ENCODE measurements at places on chromosomes 4 and X.

- no peak for DNase-seq
Observed at GRCh38 chr4:85929961-85930665, 429.7 kb downstream of the MAPK10 start.

- DNase-seq: no peak
Observed at GRCh38 chr4:48944756-48945241, 38.2 kb upstream of the OCIAD2 start.

DNA sequence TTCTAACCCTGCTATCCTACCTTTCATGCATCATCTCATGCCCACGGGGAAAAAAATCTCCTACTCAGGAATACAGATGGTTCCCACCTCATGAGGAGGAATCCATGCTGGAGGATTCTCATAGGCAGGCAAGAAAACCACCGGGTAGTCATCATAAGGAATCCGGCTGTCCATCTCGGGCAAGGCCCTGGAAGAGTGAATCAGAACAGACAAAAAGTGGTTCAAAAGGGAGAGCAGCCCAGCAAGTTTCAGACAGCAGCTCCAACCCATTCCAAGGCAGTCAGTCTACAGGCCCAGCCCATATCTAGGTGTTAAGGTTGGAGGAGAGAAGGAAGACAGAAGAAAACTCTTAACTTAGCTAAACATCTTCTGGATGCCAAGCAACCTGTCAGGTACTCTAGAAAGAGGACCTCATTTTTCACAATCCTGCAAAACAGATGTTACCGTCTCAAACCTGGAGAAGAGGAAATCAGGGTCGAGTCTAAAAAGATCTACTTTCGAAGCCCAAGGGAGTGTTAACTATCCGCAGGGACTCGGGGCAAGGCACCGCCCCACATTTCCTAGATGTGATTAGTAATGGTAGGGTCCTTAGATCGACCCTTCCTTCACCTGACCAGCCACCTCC is 447 bp downstream of the PDZD11 start:
- DNase-seq: no peak

DNA sequence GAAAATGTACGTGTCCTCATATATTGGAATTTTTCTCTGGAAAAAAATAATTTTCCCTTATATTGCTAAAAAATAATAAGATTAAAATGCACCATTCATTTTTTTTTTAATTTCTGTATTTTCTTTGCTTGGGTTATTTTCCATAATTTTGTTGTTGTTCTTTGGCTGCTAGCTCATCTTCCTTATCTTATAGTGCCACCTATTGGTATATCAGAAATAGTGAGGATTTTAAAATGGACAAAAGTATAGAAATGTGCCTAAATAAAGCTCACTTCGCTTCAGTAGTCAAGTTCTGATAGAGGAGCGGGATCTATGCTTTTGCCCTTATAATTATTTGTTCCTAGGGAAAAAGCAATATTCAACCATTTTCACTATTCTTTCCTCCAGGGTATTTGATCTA is 134.8 kb downstream of the NAP1L3 start:
- DNase-seq: peak; percentile 0

DNA sequence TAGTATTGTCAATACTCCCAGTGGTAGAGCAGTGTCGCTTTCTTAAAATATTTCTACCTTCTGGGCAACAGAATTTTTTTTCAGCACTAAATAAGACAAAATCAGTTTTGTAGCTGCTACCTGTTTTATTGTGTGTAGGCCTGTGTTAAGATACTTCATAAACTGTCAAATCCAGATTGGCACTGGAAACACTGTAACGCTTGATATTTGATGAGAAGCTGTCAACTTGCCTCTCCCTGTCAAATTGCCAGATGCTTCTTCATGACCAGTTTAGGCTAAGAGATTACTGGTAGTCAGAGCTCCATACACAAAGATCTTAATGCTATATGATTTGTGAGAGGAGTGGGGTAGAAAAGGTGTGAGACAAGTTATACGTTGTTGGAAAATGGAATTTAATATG is 17.3 kb downstream of the TRAM1L1 start:
- DNase-seq: no peak

DNA sequence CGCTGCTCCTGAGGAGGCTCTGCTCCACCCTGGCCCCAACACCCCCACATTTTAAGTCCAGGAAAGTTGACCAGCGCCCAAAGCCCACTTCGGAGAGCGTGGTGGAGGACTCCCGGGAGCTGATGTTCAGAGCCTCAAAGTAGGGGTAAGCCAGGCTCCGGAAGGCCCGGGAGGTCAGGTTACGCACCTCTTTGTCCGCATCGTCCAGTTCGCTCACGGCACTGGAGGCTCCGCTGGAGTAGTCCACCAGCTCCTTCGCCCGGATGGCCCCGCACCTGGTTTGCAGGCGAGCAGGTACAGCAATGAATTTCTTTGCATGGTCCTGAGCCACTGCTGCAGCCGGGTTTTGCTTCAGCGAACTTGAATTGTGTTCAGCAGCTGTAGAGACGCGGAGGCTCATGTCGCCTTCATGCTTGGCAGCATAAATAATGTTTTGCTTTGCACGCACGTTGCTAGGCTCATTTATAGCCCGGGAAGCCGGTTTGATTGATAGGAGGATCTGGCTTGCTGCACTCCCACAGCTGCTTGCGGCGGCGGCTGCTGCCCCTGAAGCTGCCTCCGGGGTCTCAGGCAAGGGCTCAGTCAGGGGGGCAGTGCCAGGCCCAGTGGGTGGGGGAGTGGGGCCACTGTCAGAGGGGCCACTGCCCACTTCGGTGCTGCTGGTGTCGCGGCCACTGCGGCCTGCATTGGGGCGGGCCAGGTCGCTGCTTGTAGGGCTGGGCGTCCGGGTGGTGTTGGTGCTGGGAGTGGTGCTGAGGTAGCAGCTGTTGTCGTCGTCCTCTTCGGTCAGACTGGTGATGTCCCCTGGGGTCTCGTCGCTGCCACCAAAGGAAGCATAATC is 4.8 kb downstream of the C4orf54 start:
- DNase-seq: no peak

DNA sequence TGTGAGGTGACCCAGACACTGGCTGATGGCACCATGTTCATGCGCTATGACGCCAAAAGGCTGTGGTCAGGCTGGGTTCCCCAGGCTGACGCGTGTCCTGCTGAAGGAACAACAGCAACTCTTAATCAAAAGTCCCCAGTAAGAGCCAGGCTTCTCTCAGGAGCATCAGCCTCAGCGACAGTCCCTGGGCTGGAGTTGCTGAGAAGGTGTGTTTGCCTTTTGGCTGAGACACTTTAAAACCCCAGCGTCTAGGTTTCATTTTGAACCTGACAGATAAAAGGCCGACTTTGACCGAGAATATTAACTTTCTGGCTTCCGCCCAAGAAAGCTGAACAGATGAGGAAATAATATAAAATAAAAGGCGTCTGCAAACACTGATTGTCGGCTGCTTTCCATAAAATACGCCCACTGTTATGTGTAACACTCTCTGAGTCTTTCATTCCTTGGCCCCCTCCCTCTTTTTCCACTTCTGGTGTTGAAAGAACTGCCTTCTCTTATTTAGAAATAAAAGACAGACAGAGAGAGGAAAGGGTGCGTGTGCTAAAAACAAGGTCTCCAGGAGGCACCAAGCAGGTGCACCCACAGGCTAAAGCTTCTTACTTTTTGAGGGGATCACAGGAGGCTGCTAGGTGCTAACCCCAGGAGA is 373.6 kb downstream of the MID1IP1 start:
- DNase-seq: peak; percentile 2

DNA sequence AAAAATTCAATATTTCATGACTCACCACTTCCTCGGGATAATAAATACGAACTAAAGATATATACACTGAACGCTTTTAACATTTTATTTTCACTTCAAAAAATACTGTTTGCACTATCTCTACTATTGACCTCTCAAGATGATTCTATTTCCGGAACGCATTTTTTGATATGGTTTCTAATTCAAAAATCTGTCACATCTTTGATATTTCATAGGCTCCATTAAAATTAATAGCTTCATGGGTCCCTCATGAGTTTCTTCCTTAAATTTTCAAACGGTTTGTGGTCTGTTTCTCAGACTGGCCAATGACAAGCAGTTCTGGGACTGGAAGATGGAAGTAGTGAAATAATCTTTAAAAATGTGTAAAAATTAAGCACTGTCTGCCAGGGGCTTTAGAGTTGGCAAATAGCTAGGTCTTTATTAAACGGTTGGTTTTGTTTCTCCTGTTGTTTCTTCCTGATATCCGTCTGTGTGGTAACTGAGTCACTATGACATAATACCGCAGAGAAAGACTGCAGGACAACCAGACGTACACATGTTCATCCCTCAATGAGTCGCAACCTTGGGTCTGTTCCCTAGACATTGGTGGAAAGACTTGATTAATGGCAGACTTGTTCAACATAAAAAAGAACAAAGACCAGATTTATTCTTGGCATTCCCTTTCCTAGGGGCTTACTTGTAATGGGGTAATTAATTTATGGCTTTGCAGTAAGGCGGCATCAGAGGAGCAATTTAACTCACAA is 133.8 kb downstream of the PALLD start:
- DNase-seq: peak; percentile 93

DNA sequence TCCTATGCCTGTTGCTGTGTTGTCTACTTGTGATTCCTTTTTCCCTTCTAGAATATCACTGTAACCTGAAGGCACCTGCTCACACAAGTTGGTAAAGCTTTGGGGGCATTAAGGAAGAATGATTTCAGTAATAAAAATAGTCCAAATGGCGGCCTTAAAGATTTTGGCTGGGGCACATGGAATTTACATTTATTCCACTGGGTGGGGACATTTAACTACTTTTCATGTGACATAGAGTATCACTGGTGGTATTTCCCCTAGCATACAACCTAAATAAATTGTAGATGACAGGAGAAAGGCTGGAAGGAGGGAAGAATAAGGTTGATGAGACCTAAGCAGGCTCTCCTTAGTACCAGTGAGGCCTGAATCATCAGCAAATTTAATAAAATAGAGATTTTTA is 121.8 kb upstream of the EDA2R start:
- DNase-seq: peak; percentile 4

DNA sequence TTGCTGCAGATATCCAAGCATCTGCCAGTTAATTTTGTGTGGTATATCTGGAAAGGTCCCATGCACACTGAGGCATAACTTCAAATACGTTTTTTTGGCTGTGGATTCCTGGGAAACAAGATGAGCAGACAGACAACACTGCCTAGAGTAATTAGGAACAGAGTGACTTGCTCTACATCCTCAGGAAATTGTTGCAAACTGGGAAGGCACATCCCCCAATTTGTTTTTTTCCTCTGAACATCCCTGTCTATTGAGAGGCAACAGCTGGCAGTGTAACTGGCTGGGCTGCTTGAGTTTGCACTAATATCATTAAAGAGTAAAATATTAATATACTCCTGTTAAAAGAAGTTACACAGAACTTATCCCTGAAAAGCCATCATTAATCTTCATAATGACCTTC is 207.7 kb upstream of the SLIT2 start:
- DNase-seq: no peak

DNA sequence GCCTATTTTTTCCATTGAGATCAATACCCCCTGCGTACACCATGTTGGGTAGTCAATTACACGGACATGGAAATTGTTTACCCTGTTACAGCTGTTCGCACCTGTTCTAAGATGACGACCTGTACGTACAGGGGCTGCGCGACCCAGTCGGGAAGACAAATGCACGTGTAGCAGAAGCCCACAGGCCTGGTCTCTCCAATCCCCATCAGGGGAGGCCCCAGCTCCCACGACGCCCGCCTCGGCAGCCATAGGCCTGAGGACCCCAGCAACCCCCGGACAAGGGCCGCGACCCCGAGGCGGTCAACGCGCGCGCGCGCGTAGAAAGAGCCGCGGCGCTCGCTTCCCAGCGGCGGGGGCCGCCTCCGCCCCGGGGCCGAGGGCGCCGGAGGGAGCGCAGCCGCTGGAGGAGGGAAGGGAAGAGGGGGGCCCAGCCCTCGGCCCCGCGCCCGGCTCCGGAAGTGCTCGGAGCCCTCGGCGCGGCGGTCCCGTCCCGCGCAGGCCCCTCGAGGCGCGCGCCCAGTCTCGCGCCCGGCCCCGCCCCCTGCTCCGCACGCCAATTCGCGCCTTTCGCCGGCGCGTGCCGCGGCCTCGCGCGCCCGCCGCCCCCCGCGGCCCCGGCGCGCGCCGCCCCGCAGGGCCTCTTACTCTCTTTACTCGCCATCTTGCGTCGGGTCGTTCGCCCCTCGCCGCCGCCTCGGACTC is 618 bp downstream of the RBBP7 start:
- DNase-seq: peak; percentile 30

- DNase-seq: peak; percentile 35
Observed at GRCh38 chrX:105650986-105651385, 171.4 kb upstream of the NRK start.

DNA sequence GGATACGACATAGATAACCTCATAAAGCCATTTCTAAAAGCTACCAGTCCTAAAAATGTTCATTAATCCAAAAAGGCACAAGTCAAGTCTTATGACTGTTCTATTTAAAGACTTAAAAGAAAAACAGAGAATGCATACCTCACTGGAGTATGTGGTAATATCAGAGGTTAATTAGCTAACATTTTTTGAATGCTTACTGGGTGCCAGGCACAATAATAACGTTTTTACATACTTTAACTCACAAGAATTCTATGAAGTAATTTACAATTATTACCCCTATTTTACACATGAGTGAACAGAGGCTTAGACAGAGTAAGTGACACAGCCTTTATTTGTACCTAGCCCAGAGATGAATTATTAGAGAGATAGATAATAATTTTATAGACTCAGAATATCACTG is 207.5 kb downstream of the PDGFC start:
- peak; percentile 51 for DNase-seq

DNA sequence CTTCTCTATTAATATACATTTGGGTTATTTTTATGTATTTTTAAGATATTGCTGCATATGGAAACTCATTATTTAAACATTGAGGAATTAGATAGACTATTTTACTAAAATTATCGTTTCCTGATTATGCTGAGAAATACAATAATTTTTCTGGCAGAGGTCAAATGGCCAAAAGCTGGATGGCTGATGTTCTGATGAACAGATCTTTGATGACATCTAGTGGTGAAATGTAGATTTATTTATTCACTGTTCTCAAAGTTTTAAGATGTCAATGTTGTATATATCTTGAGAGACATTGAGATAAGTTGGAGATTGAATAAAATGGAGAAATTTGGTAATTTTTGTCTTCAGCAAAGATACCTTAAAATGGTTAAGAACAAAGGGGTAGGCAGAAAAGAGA is 96.2 kb downstream of the UGT8 start:
- peak; percentile 41 for DNase-seq
